CD4-positive, alpha-beta T cell treated with Interleukin-2 at 100 ng/mL for 4 hours (primary cell): ENCODE measurements at places on chromosomes 7 and 10.

GRCh38 chr10:131944976-131945695 lies 36.6 kb downstream of the BNIP3 start:
- DNase-seq = no peak

DNA sequence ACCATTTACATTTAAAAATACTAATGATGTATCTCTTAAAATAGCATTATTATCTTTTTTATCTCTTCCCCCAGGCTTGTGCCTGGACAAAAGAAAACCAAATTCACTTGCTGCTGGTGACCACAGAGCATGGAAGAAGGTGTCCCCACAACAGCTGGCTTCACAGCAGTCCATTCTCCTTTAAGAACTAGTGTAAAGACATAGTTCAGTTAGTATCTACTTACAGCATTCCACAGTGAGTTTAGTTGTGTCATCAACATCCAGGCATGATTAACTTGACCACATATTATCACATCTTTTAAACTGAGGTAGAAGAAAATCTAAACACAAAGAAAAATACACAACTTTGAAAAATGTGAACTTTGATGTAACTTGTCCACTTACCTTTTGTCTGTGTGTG lies 55.0 kb downstream of the LRRC17 start:
- no peak for DNase-seq

GRCh38 chr10:49297818-49298670 lies 926 bp upstream of the C10orf71 start:
- DNase-seq = no peak

DNA sequence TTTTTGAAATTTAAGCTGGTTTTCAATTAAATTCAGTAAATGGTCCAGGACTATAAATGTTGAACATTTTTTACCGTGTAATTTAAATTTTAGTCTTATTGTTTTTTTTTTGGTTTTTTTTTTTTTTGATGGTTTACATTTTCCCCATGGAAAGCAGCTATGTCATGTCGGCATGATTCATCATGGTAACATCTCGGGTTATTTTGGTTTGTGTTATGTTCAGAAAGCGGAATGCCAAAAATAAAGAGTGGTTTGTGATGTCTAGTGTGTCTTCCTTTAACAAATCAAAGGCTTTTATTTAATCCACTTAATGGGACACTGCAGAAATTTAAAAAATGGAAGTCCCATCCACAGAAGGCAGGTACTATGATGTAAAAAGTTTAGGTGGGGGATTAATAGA lies 58.5 kb downstream of the TRUB1 start:
- DNase-seq = no peak

GRCh38 chr10:96642973-96643372 lies 56.2 kb upstream of the TM9SF3 start:
- DNase-seq = peak; percentile 59

DNA sequence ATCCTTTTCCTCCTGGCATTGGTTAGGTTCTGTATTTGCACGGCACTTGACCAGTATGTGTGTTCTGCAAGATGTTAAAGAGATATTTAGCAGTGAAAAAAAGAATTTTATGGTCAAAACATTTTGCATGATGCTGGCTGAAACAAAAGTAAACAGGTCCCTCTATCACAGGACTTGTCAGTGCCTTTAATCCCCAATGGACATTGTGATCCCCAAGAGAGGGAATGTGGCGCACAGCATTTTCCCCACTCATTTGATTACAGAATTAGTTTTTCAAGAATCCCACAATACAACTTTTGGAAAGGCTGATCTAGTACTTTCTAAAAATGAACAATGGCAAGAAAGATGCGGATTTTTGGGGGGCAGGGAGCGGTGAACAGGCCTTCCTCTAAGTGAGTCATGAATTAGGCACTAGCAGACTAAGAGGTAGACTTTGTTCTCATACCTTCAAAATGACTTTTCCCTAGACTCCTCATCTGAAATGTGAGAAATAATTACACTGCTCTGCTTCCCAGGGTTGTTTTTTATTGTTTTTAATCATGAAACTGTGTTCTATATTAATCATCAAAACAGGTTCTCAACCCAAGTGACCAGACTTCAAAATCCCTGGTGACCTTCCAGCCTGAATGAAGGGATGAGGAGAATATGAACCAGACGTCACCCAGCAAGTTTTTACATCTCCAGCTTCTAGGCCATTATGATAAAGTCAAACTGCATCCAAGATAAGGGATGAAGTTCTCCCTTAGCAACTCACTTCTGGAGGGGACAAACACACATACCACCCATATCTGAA lies 8.6 kb downstream of the FBXW4 start:
- no peak for DNase-seq

GRCh38 chr7:41921453-41921981 lies 218.6 kb upstream of the INHBA start:
- DNase-seq = no peak

- DNase-seq = peak; percentile 83
Measured at GRCh38 chr10:128211953-128212727, 85.9 kb upstream of the MKI67 start.

DNA sequence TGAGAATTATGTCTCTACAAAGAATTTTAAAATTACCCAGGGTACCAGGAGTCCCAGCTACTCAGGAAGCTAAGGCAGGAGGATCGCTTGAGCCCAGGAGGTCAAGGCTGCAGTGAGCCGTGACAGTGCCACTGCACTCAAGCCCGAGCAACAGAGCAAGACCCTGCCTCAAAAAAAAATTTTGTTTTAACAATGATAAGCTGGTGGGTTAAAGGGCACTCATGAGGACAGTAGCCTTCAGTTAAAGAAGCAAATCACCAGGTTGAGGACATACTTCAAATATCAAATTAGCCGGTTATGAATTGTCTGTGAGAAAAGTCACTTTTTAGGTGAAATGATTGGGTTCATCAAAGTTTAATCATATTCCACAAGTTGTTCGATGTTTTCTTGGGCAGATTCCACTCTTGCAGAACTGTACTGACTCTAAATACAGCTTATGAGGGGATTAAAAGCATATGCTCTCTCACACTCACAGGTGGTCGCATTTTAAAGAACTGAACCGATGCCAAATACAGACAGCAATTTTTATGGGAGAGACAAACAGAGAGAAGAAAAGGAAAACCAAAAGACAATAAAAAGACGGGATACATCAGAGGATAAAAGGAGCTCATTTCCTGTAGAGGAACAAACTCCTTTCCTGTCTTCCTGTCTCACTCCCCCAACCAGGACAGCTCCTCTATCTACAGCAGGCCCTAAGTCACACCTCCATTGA lies 582.8 kb upstream of the NRP1 start:
- no peak for DNase-seq

GRCh38 chr10:64090865-64091264 lies 569.7 kb downstream of the REEP3 start:
- DNase-seq = no peak

DNA sequence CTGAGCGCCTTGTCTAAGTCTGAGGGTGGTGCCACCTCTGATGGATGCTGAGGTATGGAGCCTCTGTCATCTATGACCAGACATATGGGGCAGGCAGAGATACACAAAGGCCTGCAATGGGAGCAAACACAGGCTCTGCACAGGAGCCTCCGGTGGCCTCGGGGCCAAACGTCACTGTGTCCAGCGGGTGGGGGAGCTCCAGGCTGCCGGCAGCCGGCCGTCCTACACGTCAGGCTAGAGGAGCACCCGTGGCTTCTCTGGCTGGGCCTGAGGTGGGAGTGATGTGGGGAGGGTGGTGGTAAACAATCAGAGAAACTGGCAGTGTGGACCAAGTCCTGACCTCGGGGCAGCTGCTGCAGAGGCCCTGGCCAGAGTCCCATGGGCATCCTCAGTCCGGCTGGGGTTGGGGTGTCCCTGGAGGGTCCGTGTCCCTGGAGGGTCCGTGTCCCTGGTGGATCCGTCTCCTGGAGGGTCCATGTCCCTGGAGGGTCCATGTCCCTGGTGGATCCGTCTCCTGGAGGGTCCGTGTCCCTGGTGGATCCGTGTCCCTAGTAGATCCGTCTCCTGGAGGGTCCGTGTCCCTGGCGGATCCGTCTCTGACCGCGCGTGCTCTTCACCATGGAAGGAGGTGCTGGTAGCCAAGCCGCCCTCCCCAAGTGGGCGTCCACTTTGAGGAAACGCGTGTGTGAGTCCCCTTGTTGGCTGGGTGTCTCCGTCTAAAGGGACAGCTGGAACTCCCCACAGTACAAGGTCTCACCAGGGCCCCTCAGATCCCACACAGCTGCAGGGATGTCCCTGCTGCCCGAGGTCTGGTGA lies 24.2 kb upstream of the FAM20C start:
- no peak for DNase-seq

DNA sequence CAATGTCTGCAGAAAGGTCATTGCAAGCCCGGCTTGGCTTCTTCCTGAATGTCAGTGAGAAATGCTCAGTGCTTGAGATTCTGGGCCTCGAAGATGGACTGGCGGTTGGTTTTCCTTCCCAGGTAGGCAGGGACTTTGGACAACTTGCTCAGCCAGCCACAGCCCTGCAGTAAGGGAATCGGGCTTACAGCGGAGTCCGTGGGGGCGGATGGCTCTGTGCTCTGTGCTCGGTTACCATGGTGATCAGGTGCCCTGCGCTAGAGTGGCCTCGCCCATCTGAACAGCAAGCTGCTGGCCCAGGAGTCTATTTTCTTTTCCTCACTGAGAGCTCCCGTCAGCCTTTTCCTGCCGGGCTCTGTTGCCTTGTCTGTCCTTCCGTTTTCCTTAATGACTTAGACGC lies 77.8 kb upstream of the SH2B2 start:
- no peak for DNase-seq

GRCh38 chr10:102713539-102713813 lies 721 bp downstream of the ARL3 start:
- no peak for DNase-seq

DNA sequence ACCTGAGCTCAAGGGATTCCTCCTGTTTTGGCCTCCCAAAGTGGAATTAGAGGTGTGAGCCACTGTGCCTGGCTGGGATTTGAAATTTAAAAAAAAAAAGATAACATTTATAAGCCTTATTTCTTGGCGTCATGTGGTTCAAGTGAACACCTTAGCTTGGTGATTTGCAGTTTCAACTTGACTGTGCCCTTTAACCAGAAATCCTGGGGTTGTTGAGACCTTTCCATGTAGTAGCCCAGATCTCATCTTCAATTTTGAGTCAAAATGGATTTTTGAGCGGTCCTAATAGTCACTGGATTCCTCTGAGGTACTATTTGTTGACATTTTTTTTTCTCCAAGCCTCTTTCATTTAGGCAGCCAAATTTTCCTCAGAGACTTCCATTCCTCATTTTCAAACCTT lies 29.5 kb upstream of the FBXW4 start:
- DNase-seq = no peak

DNA sequence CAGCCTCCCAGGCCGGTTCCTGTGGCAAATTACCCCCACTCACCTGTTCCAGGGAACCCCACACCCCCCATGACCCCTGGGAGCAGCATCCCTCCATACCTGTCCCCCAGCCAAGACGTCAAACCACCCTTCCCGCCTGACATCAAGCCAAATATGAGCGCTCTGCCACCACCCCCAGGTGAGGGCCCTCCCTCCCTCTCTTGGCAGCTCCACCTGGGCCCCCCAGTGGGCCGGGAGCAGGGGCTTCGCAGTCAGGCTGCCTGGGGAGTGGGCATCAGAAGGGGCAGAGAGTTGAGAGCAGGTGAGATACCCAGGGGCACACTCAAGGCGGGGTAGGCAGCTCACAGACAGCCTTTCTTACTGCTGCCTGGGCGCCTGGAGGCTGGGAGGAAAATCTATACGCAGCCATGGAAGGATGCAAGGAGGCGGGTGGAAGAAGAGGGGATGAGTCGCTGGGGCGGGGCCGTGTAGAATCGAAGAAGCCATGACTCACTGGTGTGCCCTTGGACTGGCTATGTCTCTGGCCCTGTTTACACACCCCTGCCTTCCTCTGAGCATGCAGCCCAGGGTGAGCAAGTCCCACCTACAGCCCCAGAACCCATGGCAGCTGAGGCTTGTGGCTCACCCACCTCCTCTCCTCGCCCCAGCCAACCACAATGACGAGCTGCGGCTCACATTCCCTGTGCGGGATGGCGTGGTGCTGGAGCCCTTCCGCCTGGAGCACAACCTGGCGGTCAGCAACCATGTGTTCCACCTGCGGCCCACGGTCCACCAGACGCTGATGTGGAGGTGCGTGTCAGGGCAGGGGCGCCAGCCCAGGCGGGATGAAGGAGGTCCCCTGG lies 48.6 kb upstream of the PPIF start:
- DNase-seq = peak; percentile 50

DNA sequence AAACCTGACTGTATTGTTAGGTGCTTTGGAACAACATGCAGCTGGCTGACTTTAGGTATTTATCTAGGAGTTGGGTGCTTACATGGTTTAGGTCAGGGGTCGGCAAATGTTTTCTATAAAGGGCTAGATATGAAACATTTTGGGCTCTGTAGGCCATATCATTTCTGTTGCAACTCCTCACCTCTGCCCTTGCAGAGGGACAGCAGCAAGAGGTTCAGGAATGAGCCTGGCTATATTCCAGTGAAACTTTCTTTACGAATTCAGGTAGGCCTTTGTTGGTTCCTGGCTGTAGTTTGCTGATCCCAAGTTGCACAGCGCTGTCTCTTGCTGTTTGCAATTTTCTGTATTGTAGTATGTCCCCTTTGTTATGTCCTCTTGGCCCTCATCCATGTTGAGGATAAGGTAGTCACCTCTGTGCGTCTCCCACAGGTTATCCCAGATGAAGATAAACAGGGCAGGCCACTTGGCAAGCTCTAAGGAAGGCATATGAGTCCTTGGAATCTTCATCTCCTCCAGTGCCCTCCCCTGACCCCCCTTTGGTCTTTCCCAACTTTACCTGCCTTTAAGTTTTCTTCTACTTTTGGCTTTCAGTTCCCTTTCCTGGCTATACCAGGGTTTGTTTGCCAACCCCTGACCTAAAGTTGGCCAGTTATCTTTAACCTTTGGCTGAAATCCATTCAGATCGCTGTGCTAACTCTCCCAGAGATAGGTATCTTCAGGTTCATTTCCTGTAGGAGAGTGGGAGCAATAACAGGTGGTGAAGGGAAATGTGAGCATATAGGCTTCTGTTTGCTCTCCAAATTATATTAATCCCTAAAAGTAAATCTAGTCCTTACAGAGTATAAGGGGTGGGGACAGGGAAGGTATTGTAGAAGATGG lies 36.1 kb downstream of the SGPL1 start:
- no peak for DNase-seq

DNA sequence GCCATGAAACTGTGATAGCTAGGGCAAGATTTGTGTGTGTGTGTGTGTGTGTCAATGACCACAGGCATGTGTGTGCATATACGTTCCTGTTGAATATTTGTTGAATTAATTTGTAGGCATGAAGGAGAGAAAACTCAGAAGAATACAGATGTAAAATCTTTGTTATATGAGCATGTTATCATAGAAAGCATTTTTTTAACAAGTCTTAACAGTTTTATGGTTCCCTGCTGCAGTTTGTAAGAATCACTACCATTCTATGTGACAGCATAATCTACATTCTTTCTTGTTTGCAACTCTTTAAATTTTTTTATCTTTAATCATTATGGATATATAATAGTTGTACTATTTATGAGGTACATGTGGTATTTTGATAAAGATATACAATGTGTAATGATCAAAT lies 130.3 kb downstream of the CD36 start:
- no peak for DNase-seq
